ENCODE measurements at places on chromosomes 13 and 19.

GRCh38 chr19:55643003-55643886, at the start of gene ZNF581:
ZNF581 (plus strand) TSS chr19:55643649; CDS start chr19:55644572, 923 bp downstream.
- DNase-seq: no peak

DNA sequence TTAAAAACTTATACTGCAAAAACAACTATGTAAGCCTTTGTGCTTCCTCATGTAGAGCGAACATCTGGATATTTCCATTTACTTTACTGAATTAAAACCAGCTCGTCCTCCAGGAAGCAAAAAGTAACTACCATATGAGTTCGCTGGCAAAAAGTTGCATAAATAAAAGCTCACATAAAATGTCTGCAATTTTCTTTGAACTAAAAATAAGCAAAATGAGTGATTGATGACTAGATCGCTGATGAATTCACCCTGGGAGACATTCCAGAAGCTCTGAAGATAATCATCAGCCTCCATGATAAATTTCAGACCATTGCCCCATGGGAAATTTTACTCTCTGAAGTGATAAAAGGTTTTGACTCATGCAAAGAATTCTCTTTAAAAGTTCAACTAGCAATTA, 67.3 kb upstream of the SACS start:
- DNase-seq: no peak

GRCh38 chr19:39401070-39401548, 5.5 kb upstream of the ZFP36 start:
- DNase-seq: no peak

GRCh38 chr13:99215184-99215830, 14.7 kb downstream of the UBAC2 start:
- DNase-seq: no peak

GRCh38 chr13:34931572-34931971, 10.5 kb upstream of the NBEA start:
- no peak for DNase-seq

DNA sequence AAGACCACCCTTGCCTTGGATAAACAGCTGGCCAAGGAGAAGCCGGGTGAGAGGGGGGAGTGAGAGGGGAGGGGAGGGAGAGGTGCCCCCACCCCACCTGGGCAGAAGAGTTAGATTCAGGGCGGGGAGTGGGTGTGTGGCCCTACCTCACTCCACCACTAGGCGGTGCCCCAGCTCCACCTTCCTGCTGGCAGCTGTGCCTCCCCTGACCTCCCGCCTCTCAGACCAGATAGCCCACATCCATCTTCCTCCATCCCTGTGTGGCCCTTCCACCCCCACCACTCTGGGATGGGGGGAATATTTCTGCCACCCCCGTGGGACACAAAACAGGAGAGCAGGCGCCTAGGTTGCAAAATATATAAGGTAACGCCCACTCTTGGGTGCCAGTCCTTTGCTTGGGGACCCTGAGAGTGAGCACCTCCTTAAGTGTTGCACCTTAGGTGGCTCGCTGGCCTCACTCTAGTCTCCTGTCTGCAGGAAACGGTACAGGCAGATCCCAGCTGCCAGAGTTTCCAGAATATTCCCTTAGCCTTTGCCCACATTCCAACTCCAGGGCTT, 13.8 kb upstream of the EHD2 start:
- no peak for DNase-seq

DNA sequence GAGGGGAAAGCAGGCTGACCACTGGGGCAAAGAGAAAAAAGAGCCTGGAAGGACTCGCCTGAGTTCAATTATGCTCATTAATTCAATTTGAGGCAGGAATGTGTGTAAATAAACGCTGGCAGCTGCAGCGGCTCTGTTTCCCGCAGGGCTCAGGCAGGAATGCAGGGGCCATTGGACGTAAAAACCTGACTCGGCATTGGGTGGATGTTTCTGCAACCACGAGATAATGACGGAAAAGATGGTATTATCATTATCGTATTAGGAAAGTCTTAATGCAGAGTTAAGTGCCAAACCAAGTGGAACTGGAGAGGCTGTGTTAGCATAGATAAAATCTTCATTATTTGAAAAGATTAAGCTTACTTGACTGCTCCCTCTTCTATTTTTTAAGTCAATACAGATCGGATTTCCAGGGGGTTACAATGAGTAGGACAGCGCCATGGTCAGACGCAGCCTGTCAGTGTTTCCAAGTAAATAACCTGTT, 169.8 kb downstream of the SHISA2 start:
- no peak for DNase-seq

GRCh38 chr13:88456151-88456550, 785.0 kb downstream of the SLITRK5 start:
- DNase-seq: no peak

DNA sequence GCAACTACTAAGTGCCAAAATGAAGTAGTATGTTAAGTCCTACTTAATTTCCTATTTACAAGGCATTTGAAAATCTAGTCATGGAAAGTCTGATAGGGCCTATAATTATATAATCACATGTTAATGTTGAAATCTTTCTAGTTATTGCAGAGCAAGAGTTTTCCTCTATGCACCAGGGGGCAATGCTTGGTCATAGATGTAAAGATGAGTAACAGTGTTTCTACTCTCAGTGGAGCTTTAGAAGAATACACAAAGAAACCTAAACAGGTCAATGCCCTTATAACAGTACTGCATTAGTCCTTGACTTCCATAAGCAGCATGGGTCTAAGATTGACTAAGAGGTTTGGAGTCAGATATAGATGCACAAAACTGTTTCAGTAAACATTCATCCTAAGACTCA, 218.7 kb downstream of the KCTD12 start:
- DNase-seq: no peak

DNA sequence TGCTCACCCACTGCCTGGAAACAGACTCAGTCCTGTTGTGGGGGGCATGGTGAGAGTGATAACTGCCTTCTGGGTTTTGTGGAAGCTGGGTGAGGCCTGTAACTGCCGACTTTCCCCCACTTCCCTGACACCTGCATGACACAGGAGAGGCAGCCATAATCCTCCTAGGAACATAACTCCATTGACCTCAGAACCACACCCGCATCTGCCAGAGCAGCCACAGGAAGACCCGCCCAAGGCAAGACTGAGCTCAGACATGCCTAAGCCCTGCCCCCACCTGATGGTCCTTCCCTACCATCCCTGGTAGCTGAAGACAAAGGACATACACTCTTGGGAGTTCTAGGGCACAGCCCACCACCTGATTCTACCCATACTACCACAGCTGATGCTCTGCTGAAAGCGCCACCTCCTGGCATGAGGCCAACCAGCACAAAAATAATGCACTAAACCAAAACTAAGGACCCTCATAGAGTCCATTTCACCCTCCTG, 326.7 kb downstream of the RBM26 start:
- no peak for DNase-seq

DNA sequence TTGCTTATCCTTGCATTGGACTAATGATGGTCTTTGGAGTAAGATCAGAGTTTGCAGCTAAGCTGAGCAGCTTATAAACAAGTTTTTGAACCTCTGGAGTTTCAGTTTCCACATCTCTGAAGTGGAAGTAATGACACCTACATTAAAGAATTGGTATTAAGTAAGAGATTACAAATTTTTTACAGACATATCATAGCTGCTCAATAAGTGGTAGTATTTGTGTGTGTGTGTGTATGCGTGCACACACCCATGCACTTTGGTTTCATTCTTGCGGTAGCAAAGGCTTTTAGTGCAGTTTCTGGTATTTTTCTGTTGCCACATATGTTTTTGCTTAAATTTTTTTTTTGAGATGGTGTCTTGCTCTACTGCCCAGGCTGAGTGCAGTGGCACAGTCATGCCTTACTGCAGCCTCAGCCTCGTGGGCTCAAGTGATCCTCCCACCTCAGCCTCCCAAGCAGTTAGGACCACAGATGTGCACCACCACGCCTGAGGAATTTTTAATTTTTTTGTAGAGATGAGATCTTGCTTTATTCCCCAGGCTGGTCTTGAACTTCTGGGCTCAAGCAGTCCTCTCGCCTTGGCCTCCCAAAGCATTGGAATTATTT, 4.5 kb downstream of the NAA16 start:
- no peak for DNase-seq

- no peak for DNase-seq
Observed at GRCh38 chr19:43842007-43842406, 14.9 kb downstream of the ZNF283 start.

- no peak for DNase-seq
Observed at GRCh38 chr13:93409001-93409400, 182.4 kb downstream of the GPC6 start.

GRCh38 chr13:82220641-82221040, 1661.6 kb downstream of the SLITRK1 start:
- DNase-seq: no peak
